Cardiac septum (tissue), 1 donor: ENCODE measurements at places on chromosomes 1 and 21. TPM values are rescaled to one million over a fixed set of nuclear protein-coding genes. Genes with fewer than 3 reads are reported as not detected.

The CFHR4 gene
- not detected for total RNA-seq

The RNF186 gene
- total RNA-seq: not detected

The MYOG gene
- total RNA-seq: 0.16 TPM

The OR2L2 gene
- not detected for total RNA-seq

The VWA5B1 gene
- total RNA-seq: not detected

The OR2T3 gene
- total RNA-seq: not detected

The ENSA gene
- total RNA-seq: 141 TPM

The CTSS gene
- total RNA-seq: 18.9 TPM

The ADAM30 gene
- total RNA-seq: 0.11 TPM
